ENCODE measurements at places on chromosomes 16 and 17.

- no peak for DNase-seq
Measured at GRCh38 chr17:35404360-35404759, 27.9 kb downstream of the SLFN12 start.

DNA sequence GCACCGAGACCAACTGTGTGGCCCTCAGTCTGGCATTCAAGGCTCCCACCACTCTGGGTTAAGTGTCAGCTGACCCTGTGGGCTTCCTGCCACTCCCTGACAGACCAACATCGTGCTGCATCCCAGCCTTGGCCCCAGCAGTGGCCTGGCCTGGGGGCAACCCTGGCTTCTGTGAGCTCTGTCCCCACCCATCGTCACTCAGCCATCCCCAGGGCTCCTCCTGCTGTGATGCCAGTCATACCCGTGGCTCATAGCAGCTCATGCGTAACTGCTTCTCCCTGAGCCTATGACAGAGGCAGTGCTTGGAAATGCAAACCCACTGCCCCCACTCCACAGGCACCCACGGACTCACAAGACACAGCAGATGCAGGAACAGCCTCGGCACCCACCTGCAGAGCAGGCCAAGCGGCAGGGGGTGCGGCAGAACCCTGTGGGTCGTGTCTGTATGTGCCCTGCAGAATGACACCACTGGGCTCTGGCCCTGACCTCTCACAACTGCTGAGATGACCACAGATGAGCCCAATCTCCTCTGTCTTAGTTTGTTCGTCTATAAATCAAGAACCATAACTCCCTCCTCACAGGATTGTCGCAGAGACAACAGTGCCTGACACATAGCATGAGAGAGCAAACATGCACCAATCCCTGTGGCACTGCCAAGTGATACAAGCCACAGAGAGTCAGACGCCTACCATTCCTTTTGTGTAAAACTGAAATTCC is 26.6 kb downstream of the PIEZO1 start:
- DNase-seq, result no peak

DNA sequence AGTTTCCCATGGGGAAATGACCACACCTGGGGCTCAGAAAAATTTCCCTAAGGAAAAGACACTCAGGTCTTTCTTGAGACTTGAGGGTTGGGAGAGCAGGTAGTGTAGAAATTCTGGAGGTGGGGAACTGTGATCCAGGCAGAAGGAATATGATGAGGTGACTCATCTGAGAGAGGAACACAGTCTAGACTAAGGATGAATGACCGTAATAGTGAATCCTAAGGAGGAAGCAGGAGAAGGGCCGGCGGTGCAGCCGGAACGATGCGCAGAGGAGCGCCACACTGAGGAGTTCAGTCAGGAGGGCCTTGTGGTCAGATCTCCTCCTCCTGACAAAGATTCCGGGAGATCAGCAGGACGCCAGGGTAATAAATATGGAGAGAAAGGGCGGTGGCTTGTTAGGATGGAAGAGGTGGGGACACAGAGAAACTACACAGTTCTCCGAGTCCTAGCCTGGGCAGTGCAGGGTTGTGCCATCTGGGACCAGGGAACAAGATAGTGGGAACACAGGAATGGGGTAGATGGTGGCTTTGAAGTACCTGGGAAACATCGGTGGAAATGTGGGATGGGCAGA is 135.6 kb downstream of the PARN start:
- DNase-seq, result no peak

DNA sequence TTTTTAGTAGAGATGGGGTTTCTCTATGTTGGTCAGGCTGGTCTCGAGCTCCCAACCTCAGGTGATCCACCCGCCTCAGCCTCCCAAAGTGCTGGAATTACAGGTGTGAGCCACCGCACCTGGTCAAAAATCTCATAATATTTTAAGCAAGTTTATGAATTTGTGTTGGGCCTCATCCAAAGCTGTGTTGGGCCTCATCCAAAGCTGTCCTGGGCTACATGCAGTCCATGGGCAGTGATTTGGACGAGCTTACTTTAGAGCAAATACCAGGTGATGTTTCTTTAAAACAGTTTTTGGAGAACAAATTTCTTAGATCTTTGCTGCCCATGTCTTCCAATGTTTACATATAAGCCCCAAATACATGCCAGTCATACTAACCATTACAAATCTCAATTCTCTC is 84.4 kb upstream of the C17orf78 start:
- no peak for DNase-seq

GRCh38 chr16:48225456-48225855 is 18.6 kb upstream of the LONP2 start:
- no peak for DNase-seq

DNA sequence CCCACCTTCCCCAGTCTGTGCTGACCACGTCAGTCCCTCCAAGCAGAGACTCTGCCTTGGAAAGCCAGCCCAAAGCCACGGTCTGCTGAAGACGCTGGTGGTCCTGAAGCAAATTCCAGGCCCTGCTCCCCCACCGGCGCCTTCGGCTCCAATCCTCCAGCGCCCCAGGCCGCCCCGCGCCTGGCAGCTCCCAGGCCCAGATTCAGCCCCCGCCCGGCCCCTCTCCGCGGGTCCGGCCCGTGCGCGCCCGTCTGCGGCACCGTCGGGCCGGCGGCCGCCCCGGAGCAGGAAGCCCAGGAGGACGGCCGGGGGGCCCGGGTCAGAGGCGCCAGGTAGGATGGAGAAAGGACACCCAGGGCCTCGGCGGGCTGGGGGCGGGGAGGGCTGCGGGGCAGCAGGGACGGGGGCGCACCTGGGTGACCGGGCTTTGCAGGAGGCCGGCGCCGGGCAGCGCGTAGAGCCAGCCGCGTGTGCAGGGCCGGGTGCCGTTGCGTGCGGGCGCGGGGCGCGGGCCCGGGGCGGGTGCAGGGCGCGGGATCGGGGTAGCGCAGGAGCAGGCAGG is 594 bp upstream of the SLC22A31 start:
- DNase-seq, result no peak

DNA sequence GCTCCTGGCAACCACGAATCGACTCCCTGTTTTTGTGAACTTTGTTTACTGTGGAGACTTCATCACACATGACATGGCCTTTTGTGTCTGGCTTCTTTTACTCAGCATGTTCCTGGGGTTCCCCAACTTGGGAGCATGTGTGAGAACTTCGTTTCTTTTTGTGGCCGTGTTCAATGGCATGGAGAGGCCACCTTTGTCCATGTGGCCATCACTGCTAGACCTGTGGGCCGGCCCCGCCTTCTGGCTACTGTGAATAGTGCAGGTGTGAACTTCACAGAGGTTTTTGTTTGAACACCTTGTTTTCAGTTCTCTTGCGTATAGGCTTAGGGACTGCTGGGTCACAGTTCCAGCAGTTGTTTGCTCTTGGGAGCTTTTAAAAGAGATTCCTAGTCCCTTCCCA is 5.7 kb upstream of the SLC38A8 start:
- no peak for DNase-seq

DNA sequence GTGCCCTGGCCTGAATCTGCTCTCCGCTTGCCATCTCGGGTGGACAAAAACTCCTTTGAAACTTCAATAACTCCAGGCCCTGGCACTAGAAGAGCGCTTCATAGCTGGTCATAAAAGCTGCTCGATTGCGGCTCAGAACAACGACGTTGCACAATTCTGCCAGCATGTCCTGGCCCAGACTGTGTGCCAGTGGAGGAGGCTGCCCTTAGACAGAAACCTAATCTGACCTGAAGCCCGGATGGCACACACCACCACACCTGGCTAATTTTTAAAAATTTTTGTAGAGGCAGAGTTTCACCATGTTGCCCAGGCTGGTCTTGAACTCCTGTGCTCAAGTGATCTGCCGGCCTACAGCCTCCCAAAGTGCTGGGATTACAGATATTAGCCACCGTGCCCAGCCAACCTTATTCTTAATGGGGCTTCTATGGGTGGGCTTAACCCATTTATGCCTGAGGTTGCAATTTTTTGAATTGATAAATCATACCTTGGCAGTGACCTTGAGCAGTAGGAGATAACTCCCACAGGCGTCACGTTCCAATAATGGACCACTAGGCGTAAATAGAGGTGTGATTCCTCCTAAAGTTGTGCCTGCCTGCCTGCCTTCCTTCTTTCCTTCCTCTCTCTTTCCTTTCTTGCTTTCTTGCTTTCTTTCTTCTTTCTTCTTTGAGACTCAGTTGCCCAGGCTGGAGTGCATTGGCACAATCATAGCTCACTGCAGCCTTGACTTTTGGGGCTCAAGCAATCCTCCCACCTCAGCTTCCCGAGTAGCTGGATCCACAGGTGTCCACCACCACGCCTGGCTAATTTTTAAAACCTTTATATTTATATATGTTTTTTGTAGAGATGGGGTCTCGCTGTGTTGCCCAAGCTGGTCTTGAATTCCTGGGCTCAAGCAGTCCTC is 1.1 kb upstream of the PPL start:
- no peak for DNase-seq

DNA sequence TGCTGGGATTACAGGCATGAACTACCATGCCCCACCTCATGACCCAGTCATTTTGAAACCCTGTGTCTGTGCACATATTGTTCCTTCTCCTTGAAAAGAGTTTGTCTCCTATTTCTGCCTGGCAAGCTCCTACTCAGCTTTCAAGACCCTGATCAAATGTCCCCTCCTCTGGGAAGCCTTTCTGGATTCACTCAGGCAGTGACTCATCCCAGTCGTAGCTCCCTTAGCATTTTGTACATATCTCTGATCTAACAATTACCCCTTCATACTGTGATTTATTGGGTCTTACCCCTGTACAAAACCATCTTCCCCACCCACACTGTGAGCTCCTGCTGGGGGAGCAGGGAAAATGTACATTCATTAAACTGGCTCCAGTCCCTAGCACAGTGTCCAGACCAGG is 18.1 kb upstream of the ABCC12 start:
- no peak for DNase-seq

DNA sequence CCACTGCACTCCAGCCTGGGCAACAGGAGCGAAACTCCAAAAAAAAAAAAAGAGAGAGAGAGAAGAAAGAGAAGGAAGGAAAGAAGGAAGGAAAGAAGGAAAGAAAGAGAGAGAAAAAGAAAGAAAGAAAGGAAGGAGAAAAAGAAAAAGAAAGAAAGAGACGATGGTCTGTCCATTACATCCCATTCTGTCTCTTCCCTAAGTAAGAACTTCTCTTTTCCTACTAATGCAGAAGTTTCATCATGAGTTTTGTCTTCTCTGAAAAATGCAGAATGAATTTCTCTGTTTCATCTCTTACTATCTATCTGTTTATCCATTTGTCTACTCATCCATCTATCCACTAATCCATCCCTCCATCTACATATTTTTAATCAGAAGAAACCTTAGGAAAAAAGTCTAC is 94.9 kb upstream of the MED13 start:
- no peak for DNase-seq

- DNase-seq, result no peak
Measured at GRCh38 chr16:70715055-70715858, 29.4 kb upstream of the MTSS2 start.

- no peak for DNase-seq
Measured at GRCh38 chr17:42313773-42314566, 25.7 kb downstream of the STAT5A start.

DNA sequence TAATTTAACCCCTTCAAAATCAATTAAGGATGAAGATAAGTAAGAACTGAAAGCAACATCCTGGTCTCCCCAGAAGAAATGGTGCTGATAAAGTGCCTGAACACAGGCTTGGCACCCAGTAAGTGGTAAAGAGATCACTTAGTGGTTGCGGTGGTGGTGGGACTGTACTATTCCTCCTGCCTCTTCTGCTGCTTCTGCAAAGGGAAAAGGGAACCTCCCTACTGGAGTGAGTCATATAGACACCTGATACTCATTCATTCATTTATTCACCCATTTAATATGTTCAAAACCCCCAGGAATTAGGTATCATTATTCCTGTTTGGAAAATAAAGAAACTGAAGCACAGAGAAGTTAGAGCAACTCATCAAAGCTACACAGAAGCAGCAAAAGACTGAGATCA is 60.6 kb downstream of the CDYL2 start:
- no peak for DNase-seq

GRCh38 chr17:72515291-72516065 is 394.7 kb downstream of the SOX9 start:
- DNase-seq, result no peak

DNA sequence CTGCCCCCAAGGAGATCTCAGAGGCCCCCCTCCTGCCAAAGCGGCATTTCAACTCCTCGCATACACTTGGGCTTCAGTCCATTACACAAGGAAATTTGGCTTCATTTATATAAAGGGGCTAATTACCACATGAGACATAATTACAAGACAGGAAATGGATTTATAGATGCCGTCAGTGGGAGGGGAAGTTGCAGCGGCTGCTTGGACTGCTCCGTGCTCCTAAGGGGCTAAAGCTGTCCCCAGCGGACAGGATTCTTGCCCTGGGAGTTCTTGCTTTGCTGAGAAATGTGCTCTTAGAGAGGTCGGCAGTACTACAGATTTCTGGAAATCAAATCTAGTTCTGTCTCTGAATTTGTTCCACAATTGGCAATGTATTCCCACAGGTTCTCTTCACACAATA is 57.2 kb upstream of the NLK start:
- DNase-seq, result no peak

DNA sequence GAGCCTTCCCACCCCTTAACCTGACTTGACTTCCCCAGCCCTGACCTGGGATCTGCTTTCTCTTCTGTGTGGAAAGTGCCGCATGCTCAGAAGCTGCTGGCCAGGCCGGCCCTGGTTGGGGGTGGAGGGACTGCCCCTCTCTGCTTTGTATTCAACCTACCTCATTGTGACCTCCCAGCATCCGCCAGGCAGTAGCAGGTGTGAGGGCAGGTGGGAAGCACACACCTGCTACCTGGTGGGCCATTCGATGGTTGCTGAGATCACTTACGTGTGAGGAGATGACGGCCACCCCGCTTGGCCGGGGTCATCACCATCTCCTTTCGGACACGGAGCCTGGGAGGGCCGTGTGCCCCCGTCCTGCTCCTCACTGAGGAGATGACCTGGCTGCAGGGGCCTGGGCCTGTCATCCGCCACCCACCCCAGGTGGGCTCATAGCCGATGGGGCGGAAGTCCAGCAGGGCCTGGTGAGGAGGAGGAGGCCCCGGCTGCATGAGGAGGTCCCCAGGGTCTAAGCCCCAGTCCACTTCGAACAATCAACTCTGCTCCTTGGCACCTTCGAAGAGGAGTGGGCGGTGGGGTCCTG is 7.1 kb downstream of the CPNE7 start:
- DNase-seq, result no peak

- DNase-seq, result no peak
Measured at GRCh38 chr16:31508706-31509195, 560 bp upstream of the RUSF1 start.

- DNase-seq, result no peak
Measured at GRCh38 chr17:82226809-82227628, 1.8 kb upstream of the SLC16A3 start.

GRCh38 chr16:85082173-85083050 is 29.9 kb downstream of the CIBAR2 start:
- no peak for DNase-seq

GRCh38 chr17:7311110-7311705 is 3.8 kb downstream of the EIF5A start:
- DNase-seq, result no peak

GRCh38 chr17:2803386-2803785 is 7.1 kb downstream of the RAP1GAP2 start:
- DNase-seq, result no peak

DNA sequence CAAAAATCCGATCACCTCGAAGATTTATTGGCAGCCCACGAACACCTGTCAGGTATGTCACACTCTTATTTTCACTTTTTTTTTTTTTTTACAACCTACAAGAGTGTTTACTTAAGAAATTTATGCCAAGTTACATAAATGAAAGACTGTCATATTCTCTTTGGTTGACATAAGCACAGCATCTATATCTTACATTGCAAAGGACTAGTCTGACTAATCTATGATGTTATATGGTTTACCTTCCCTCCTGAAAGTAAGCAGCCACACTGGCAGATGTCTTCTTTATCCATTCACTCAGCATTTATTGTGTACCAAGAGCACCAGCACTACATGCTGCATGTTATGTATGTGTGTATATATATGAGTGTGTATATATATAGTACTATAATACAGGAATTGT is 156.3 kb downstream of the CDRT15L2 start:
- DNase-seq, result no peak
